Upper lobe of left lung (tissue), 6 donors: ENCODE measurements at places on chromosomes 16 and 17. TPM values are rescaled to one million over a fixed set of nuclear protein-coding genes. Genes with fewer than 3 reads are reported as not detected.

DNA sequence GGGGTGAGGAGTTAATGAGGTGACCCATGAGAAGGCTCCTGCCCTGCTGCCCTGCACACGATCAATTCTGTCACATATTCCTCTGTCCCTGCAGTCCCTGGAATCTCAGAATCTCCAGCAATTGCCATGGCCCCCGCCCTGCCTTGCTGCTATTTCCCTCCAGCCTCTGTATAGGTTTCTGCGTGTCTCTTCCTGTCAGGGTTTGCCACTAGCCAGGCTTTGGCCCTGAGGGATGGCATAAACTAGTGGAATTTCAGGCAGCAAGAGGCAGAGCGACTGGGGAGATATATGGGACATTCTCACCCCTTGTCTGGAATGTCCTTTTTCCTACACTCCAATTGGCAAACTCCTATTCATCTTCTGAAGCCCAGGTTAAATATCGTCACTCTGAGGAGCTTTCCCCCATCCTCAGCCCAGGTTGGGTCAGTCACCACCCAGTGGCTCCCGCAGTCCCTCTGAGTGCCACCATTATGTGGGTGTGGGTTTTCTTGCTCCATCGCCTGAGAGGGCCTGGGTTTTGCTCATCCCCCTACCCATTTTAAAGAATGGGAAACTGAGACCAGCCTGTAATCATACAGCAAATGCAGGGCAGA is 15.5 kb upstream of the NATD1 start:
- no peaks in the 10 kb centered on the region for H3K4me1 ChIP-seq
- no peak for DNase-seq
- H3K27ac ChIP-seq = no peak overlapping the region
- no peaks in the 10 kb centered on the region for H3K36me3 ChIP-seq
- H3K27me3 ChIP-seq = no peaks in the 10 kb centered on the region

DNA sequence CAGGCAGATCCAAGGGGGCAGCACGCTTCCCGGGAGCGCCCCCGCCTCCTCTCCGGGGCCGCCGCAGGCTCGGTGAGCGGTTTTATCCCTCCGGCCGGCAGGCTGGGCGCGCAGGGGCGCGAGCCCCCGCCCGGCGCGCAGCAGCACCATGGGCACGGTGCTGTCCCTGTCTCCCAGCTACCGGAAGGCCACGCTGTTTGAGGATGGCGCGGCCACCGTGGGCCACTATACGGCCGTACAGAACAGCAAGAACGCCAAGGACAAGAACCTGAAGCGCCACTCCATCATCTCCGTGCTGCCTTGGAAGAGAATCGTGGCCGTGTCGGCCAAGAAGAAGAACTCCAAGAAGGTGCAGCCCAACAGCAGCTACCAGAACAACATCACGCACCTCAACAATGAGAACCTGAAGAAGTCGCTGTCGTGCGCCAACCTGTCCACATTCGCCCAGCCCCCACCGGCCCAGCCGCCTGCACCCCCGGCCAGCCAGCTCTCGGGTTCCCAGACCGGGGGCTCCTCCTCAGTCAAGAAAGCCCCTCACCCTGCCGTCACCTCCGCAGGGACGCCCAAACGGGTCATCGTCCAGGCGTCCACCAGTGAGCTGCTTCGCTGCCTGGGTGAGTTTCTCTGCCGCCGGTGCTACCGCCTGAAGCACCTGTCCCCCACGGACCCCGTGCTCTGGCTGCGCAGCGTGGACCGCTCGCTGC is 832 bp downstream of the CDK5R1 start:
- peaks cover 16% of the 10 kb centered on the region for H3K4me1 ChIP-seq
- no peaks in the 10 kb centered on the region for H3K27me3 ChIP-seq
- no peak overlapping the region for H3K27ac ChIP-seq

GRCh38 chr17:40602445-40603443 is 37.5 kb upstream of the CCR7 start:
- H3K27me3 ChIP-seq = no peaks in the 10 kb centered on the region
- DNase-seq = no peak
- H3K36me3 ChIP-seq = no peaks in the 10 kb centered on the region
- H3K4me1 ChIP-seq = peaks cover 14% of the 10 kb centered on the region

DNA sequence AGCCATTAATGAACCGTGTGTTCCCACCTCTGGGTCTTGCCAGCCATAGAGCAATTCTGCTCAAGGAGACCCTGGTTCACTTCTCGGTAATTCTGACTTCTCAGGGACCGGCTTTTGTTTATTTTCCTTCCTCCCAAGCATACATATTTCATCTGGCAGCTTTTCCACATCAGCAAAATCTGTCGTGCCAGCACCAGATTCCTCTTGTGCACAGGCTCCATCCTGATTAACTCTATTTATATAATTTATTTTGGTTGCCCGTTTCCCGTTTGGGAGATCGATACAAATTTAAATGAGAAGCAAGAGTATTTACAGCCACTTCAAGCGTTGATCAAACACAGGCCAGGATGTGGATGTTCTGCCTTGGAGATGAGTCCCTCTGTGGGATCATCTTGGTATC is 161.9 kb upstream of the XYLT1 start:
- H3K4me1 ChIP-seq = no peaks in the 10 kb centered on the region
- no peak overlapping the region for H3K4me3 ChIP-seq
- no peaks in the 10 kb centered on the region for H3K27me3 ChIP-seq
- H3K27ac ChIP-seq = no peak overlapping the region

- peaks cover 5% of the 10 kb centered on the region for H3K4me1 ChIP-seq
- no peaks in the 10 kb centered on the region for H3K27me3 ChIP-seq
- H3K36me3 ChIP-seq = peaks cover 16% of the 10 kb centered on the region
- DNase-seq = no peak
- H3K4me3 ChIP-seq = no peak overlapping the region
Observed at GRCh38 chr17:47162013-47162622, 27.0 kb downstream of the CDC27 start.

DNA sequence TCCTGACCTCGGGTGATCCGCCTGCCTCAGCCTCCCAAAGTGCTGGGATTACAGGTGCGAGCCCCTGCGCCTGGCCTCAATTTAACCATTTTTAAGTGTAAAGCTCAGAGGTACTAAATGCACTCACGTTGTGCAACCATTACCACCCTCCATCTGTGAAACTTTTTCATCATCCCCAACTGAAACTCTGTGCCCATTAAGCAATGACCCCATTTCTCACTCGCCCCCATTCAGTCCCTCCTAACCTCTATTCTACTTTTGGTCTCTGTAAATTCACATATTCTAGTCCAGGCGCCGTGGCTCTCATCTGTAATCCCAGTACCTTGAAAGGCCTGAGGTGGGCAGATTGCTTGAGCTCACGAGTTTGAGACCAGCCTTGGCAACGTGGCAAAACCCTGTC is 8.3 kb upstream of the SPNS3 start:
- H3K4me1 ChIP-seq = peaks cover 7% of the 10 kb centered on the region
- no peak overlapping the region for H3K4me3 ChIP-seq
- H3K27ac ChIP-seq = no peak overlapping the region
- H3K27me3 ChIP-seq = no peaks in the 10 kb centered on the region

DNA sequence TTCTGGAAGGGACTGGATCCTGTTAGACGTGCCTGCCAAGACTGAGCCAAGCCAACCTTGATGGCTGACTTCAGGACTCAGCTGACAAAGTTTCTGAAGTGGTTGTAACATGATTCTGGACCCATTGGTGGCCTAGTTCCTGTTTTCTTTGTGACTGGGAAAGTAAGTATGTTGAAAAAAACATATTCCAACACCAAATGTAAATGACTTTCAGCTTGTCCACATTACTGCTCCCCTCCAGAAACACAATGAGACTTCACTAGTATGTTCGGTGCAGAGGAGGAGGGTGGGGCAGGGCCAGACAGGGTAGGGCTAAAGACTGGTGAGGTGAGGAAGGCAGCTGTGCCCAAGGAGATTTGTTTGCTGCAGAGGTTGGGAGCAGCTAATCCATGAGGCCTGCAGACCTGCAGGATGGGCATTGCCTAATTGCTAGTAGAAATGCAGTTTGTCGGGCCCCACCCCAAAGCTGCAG is 26.4 kb downstream of the NMT1 start:
- H3K36me3 ChIP-seq = peaks cover 81% of the 10 kb centered on the region
- H3K4me1 ChIP-seq = peaks cover 6% of the 10 kb centered on the region
- DNase-seq = no peak
- no peaks in the 10 kb centered on the region for H3K27me3 ChIP-seq

DNA sequence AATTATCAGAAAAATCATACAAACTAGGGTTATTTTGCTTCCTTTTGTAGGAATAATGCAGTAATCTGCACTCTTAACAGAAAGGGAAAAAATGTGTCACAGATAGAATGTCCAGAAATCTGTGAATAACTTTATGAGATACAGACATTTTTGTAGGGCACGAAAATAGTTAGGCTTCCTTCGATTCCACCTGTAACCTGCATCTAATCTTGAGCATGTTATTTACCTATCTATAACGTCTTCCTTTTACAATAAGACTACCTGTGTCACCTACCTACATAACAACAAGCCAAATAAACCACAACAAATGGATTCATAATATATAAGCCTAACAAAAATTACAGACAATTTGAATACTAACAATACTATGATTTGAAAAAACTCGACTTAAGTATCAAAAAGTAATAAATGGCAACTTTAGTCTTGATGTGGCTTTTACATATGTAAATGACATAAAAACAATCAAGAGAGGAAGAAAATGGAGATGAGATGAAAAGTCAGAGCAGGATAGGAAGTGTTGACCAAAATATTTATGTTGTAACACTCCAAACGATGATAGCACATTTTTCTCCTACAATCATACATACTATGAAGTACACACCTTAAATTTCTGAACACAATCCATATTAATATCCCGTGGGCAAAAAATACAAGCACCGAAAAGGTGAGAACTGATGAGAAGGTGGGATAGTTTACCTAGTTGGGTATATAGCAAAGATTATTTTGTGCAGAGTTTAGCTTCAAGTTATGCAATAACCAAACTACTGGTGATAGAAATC is 2.5 kb downstream of the STAT5B start:
- no peak overlapping the region for H3K4me3 ChIP-seq
- no peak overlapping the region for H3K27ac ChIP-seq
- no peak for DNase-seq
- no peaks in the 10 kb centered on the region for H3K36me3 ChIP-seq

GRCh38 chr17:71636644-71637043 is 484.2 kb upstream of the SOX9 start:
- DNase-seq = no peak
- no peaks in the 10 kb centered on the region for H3K4me1 ChIP-seq
- H3K27ac ChIP-seq = no peak overlapping the region
- H3K4me3 ChIP-seq = no peak overlapping the region
- H3K27me3 ChIP-seq = no peaks in the 10 kb centered on the region

DNA sequence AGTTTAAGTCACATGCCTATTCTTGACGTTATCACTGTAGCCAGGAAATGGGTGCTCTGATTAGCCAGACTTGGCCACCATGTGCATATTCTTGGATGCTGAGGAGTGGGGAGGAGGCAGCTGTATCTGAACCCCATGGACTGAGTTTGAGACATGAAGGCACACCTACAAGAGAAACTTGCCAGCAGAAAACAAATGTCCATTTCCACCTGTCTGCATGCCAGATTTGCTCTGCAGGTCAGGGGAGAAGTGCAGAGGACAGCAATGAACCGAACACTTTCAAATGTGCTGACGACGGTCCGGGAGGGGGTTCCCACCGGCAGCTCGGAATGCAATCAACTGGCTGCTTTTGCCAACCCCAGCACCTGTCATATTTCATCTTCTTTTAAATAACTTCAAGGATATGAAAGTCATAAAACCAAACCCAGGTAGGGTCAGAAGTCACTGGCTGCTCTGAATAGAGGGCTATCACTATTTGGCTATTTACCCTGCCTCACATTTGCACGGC is 287.8 kb upstream of the N4BP1 start:
- H3K4me1 ChIP-seq = no peaks in the 10 kb centered on the region
- no peak overlapping the region for H3K4me3 ChIP-seq
- no peak for DNase-seq

- no peak overlapping the region for H3K4me3 ChIP-seq
- no peaks in the 10 kb centered on the region for H3K27me3 ChIP-seq
Observed at GRCh38 chr16:31286421-31287032, 26.8 kb downstream of the ITGAM start.

- no peaks in the 10 kb centered on the region for H3K36me3 ChIP-seq
- DNase-seq = peak; percentile 73
- peak overlapping the region; percentile 27 for H3K27ac ChIP-seq
- no peak overlapping the region for H3K4me3 ChIP-seq
- H3K4me1 ChIP-seq = peaks cover 26% of the 10 kb centered on the region
Observed at GRCh38 chr17:64281962-64282752, 19.1 kb upstream of the TEX2 start.

- no peak for DNase-seq
- H3K4me3 ChIP-seq = no peak overlapping the region
- no peaks in the 10 kb centered on the region for H3K36me3 ChIP-seq
- H3K27ac ChIP-seq = no peak overlapping the region
- H3K27me3 ChIP-seq = no peaks in the 10 kb centered on the region
Observed at GRCh38 chr17:9760266-9760665, 31.1 kb downstream of the DHRS7C start.

DNA sequence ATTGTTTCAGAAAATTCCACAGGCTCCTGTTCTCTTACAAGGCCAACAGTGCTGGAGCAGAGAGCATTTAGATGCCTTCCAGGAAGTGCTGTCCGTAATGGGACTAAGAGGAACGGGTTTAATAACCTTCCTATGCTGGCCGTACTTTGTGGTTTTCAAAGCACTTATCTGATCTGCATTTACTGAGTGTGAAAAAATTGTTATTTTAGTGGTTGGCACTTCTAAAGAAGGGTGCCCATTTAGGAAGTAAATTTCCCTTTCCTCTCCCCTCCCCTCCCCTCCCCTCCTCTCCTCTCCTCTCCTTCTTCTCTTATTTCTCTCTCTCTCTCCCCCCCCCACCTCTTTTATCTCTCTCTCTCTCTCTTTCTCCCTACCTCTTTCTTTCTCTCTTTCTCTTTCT is 72.0 kb upstream of the DNAJA2 start:
- H3K4me3 ChIP-seq = no peak overlapping the region
- no peak overlapping the region for H3K27ac ChIP-seq
- H3K4me1 ChIP-seq = no peaks in the 10 kb centered on the region
- H3K27me3 ChIP-seq = no peaks in the 10 kb centered on the region

DNA sequence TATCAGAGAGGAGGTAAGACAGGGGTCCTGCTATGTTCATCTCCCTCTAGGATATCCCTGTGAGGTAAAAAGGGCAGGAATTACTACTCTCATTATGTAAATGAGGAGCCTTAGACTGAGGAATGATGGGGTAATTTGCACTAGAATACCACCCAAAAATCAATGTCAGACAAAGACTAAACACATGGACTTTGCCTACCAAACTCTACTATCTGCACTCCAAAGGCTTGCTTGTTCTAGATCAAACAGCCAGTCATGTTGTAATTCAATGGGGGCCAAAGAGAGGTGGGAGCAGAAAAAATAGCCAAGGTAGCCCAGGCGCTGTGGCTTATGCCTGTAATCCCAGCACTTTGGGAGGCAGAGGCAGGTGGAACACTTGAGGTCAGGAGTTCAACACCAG is 120.7 kb downstream of the LYRM1 start:
- H3K4me1 ChIP-seq = no peaks in the 10 kb centered on the region
- H3K27ac ChIP-seq = no peak overlapping the region
- DNase-seq = no peak
- H3K27me3 ChIP-seq = no peaks in the 10 kb centered on the region
- no peaks in the 10 kb centered on the region for H3K36me3 ChIP-seq

- no peaks in the 10 kb centered on the region for H3K4me1 ChIP-seq
- no peaks in the 10 kb centered on the region for H3K36me3 ChIP-seq
Observed at GRCh38 chr17:66425756-66426396, 123.5 kb downstream of the PRKCA start.

GRCh38 chr17:10843811-10844210 is 5.9 kb upstream of the PIRT start:
- H3K4me1 ChIP-seq = peaks cover 9% of the 10 kb centered on the region
- no peak for DNase-seq
- no peaks in the 10 kb centered on the region for H3K27me3 ChIP-seq
- no peak overlapping the region for H3K27ac ChIP-seq

Gene MLLT6
- total RNA-seq = 87.0 TPM

Gene KLHL10
- not detected for total RNA-seq

Gene CORO6
- total RNA-seq = 33.0 TPM

Gene MYO15B
- 202 TPM for total RNA-seq

Gene MT1G
- 4.5 TPM for total RNA-seq
